ENCODE measurements at places on chromosomes 2 and 18.

DNA sequence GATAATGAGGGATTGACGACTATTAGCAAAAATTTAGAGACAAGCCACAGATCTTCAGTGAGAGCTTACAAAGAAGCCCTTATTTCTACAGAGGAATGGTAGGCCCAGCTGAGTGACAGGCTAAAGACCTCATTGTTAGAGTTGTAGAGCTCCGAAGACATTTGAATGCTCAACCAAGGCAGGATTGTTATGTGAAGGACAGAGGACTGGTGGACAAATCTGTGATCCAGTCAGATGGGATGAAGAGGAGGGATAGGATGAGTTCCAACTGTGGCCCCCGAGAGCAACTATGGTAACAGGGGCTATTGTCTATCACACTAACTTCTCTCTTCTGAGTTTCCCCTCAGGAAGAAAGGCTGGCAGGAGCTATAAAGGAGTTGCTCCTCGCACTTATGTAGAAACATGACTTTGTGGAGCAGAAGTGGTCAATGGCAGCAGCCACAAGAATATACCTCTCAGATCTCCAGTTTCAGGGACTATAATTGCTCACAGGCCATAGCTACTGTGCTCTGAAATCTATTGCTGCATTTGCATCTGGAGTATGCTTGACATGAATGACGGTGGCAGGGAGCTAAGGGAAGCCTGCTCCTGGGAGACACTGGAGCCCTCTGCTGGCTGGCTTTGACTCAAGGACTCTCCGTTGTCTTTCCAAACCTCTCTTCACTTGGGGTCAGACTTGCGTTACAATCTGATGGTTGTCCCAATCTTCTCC, 50.3 kb upstream of the GREB1L start:
- DNase-seq: no peak

GRCh38 chr2:61707984-61708852, 145.6 kb downstream of the FAM161A start:
- no peak for DNase-seq

DNA sequence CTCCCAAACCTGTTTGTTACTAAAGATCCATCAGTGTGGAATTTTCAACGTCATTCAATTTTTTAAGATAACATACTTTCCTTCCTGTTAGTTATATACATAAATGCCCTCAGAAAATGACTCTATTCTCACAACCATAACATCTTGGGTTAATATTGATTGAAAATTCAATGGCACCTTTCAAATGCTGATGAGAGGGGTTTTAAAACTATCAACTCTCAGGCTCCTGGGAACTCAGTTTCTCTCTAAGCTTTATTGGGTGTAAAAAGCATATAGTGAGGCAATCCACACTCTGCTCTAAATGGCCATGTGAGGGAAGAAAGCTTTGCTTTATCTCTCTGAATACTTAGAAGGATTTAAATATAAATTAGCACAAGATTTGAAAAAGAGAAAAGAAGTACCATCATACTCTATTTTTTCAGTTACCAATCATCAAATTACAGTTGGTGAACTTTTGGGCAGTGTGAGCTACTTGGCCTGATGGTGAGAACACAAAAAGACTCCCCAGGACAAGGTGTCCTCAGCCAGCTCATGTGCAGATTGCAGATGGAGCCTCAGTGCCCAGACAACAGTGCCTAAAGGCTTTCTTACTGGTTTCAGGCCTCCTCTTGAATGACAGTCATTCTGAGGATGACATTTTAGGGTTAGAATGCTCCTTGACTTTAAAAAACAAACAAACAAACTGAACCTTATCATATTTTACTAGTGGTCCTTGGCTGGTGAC, 24.6 kb upstream of the CERS6 start:
- no peak for DNase-seq

- DNase-seq: no peak
These were observed 158.1 kb upstream of the VRK2 start for GRCh38 chr2:57888463-57888862.

- no peak for DNase-seq
These were observed 426.5 kb downstream of the TMX3 start for GRCh38 chr18:68288408-68288807.

DNA sequence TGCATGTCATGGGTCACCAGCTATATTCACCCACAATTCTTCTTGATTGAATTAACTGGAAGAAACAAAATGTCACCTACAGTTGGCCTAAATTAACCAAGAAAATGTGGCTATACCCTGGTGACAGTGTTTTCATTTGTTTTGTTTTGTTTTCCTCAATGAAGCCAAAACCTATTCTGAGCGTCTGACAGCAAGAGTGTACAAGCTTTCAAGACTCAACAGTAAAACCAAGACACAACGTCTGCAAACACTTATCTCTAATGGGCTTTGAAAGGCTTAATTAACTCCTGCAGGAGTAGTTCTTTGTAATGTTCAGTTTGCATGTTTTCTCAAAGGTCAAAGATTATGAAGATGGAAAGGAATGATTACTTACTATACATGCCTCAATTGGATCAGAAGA, 827.6 kb upstream of the KLHL29 start:
- DNase-seq: no peak

- no peak for DNase-seq
These were observed 119.9 kb downstream of the MYO1B start for GRCh38 chr2:191365089-191365488.

- DNase-seq: no peak
These were observed 235.1 kb downstream of the GRB14 start for GRCh38 chr2:164386231-164386630.

DNA sequence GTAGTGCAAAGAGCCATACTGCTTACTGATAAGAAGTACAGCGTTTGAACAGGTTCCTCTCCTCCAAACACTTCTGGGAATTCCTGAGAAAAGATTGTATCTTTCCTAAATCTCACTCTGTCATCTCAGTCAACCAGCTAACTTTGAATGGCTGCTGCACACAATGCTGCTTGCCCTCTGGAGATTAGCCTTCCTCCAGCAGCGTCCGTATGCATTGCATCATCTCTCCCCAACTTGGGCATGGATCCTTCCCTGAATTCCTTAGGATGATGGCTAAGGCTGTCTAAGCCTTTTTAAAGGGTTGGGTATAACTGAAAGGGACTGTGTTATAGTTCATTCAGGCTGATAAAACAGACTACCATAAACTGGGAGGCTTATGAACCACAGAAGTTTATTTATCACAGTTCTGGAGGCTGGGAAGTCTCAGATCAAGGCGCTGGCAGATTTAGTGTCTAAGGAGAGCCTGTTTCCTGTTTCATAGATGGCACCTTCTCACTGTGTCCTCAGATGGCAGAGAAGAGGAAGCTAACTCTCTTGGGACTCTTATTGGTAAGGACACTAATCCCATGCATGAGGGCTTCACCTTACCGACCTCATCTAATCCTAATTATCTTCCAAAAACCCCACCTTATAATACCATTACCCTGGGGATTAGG, 105.3 kb downstream of the PAX3 start:
- DNase-seq: no peak

GRCh38 chr2:130288467-130289403, 54.0 kb upstream of the IMP4 start:
- DNase-seq: no peak

GRCh38 chr18:9001209-9001608, 101.3 kb upstream of the NDUFV2 start:
- no peak for DNase-seq

DNA sequence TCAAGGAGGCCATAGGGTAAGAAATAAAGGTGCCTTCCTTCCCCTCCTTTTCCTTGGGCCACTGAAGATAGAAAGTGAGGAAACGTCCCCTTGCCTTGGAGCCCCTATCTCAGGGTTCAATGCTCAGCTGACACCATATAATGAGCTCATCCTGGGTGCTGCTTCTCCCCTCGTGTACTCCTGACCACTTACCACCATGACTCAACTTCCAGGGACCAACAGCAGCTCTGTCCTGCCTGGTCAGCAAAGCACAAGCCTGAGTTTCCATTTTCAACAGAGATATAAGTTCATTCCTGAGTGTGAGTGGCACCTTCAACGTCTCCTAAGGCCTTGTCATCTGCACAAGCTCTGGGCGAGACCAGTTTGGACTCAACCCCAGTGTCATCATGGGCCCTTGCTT, 151.2 kb downstream of the CAPN13 start:
- no peak for DNase-seq

DNA sequence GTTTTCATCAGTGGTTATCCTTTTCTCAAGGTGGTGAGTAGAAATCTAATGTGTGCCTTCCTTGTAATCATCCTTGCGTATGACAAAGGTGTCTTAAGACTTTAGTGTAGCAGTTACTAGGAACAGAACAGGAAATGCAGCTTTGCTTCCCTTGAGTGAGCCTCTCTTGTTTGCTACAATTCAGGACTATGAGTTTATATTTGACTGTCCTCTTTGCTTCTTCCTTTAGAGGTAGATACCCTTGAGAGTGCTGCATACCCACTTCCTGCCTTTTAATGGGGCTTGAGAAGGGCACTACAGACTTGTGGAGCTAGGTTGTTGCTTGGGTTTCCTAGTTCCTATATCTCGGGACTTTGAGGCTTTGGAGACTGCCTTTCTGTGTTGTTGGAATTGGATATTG, 3.8 kb downstream of the KCNJ13 start:
- no peak for DNase-seq

- no peak for DNase-seq
These were observed at the start of gene SOCS6 for GRCh38 chr18:70288851-70289328. Gene SOCS6 (plus strand): TSS chr18:70289045. CDS start chr18:70324669, 35,624 bp downstream.

- DNase-seq: no peak
These were observed 13.0 kb downstream of the RRM2 start for GRCh38 chr2:10135296-10136089.

GRCh38 chr2:24225499-24226242, 50.8 kb downstream of the FAM228A start:
- no peak for DNase-seq

DNA sequence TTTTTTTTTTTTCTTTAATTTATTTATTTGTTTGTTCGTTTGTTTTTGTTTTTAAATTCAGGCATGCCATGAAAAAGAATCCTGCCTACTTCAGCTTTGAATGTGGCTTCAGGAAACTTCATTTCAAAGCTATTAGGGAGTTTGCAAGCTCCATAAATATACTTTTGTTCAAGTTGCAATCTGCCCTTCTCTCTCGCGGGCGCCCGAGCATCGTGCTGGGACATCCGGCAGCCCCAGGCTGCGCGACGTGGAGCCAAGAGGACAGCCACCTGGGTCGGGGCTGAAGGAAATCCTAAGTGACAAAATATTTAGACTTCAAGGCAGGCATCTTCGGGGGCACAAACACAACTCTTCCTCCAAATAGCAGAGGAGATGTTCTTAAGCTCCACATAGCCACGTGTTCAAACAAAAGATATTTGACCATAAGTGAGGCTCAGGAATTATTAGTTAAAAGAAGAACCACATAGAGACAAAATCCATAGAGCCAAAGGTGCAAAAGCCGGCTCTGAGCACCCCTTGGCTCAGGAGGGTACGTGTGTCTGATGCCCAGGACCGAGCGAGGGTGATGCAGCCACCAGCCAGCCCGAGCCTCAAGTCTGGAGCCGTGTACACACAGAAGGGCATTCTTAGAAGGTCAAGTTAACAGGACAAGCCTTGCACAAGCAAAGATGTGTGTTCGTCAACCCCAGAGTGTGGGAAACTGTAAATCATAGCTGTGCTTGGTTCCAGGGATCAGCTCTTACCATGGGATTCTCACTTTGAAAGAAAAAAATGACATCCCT, 256.5 kb upstream of the SALL3 start:
- DNase-seq: no peak

GRCh38 chr18:33700513-33700976, 122.5 kb downstream of the ASXL3 start:
- no peak for DNase-seq

GRCh38 chr18:14941792-14942191, 193.8 kb downstream of the ANKRD30B start:
- DNase-seq: no peak

GRCh38 chr2:147829106-147829505, 15.7 kb upstream of the ACVR2A start:
- DNase-seq: no peak

DNA sequence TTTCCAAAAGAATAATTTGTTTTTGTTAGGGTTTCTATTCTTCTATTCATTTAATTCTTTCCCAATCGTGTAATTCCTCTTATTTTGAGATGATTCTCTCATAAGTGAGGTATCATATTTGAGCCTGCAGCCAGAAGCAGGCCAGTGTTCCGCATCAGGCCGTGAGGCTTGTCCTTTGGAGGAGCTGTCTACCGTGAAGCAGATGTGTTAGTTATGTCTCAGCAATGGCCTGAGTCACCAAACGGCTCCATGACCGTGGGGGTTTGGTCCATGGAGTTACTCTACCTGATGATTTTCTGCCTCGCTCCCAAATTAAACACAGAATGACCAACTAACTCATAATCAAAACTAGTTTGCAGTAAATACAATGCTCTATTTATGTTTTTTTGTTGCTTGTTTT, 64.2 kb upstream of the TMEM87B start:
- no peak for DNase-seq

DNA sequence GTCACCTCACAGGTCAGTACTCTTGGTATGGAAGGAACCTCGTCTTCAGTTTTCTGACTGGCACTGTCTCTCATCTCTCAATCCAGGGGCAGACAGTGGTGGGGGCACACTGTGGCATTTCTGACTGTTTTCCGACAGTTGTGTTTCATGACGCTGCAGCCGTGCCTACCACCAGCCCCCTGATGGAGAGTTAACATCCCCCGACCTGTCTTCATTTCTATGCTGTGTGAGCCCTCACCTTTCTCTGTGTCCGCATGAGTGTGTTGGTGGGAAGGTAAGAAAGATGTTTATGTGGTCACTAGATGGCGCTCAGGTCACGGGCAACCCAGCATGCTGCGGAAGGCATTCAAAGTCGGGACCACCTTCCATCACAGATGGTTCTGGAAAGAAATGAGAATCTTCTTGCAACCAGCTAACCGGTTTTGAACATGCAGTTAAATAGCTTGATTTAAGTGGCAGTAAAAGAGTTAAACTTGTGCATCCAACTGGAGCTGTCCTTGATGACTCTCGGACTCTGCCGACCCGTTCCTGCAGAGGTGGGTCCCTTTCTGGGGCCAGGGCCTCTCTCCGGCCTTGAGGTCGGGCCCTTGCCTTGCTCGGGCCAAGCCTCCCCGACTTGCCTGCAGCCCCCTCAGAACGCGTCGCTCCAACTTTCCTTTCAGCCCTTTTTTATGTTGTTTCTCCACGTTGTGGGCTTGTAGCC, 92.4 kb downstream of the DYSF start:
- no peak for DNase-seq

DNA sequence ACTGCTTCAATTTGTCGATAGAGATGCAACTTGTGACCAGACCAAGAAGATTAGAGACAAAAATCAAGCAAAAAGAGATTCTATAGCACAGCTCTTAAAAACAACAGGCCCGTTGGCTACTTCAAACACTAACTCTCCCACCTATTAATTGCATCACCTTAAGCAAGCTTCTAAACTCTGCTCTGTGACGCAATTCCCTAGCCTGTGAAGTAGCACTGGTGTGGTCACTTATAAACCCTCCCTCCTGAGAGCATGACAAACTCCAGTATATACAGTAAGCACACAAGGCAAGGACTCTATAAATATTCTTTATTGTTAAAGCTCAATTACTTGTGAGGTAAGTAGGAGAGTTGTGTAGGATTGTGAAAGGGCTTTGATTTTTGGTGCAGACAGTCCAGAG, 72.3 kb downstream of the CMPK2 start:
- no peak for DNase-seq

- DNase-seq: no peak
These were observed 206.6 kb downstream of the NDUFA10 start for GRCh38 chr2:239818531-239819011.
